ENCODE measurements at places on chromosomes 6 and 20.

DNA sequence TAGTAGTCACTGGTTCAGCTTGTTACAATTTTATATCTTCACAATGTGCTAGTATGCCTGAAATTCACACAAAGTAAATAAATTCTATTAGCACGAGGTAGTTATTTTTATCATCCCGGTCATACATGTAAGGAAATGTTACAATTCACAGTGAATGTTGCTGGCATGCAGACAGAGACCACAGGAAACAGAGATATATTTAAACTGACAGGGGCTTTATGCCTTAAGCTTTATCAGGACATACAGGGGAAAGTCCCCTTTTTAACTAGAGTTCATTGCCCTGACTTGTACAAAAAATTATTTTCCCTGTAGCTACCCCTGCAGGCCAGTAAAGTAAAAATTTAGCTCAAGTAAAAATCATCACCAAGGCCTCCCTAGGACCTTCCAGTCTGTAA, 712.0 kb upstream of the NRSN1 start:
- DNase-seq, result no peak

DNA sequence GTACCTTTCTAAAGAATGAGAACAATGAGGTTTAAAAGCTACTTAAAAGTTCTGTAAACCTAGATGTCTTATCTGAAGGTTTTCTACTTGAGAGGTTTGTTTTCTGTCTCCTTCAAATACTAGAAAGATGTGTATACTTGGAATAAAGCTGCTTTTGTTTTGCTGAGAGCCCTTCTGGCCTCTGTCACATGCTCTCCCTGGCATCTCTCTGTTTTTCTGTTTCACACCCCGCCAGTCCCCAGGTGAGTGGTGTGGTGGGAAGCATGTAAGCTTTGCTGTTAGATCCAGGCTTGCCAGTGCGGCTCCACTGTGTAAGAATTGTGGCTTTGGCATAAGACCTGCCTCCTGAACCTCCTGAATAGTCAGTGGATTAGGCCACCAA, 56.8 kb downstream of the SNX9 start:
- no peak for DNase-seq

GRCh38 chr6:35071347-35071994, 69.7 kb downstream of the TCP11 start:
- DNase-seq, result no peak

GRCh38 chr6:73766040-73766439, 70.0 kb downstream of the CD109 start:
- DNase-seq, result no peak

DNA sequence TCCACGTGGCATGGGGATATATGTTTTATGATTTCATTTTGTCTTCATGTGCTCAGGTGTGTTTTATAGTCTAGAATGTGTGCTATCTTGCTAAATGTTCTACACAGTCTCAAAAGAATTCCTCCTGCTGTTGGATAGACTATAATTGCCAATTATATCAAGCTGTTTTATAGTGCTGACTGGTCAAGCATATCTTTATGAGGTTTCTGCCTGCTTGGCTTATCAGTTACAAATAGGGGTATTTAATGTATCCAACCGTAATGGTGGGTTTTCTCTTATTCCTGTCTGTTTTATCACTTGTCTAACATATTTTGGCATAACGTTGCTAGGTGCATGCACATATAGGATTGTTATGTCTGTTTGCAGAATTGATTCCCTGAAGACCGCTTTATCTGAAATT, 201.3 kb downstream of the EYS start:
- no peak for DNase-seq

- no peak for DNase-seq
These were observed 5.0 kb downstream of the CST4 start for GRCh38 chr20:23683807-23684206.

DNA sequence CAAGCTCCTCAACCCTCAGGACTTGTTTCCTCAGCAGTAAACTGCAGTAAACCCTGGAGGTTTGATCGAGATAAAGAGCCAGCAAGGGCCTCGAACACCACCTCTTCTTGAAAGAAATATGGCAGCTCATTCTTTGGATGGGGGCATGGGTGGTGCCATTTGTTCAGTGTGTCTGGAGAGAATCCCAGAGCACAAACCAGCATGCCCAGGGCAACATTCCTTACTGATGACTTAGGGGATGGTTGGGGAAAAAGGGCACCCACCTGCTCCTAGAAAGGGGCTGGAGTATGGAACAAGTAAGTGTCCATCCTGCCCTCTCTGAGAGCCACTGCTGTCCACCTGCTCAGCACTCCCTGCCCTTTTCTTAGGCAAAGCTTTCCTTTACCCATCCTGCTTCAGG, 31.3 kb upstream of the ZFAND3 start:
- no peak for DNase-seq

Measured in hematopoietic multipotent progenitor cell treated with erythropoietin and hydrocortisone succinate and interleukin-3 and kit ligand, for 15 days (in vitro differentiated cells).